ENCODE measurements at places on chromosomes 2 and 18. TPM values are rescaled to one million over a fixed set of nuclear protein-coding genes. Genes with fewer than 3 reads are reported as not detected.

The AQP12B gene
- not detected for total RNA-seq

The NT5DC4 gene
- not detected for total RNA-seq

GRCh38 chr2:24352664-24353063 lies 7.7 kb downstream of the ITSN2 start:
- no peak for DNase-seq
- H3K4me1 ChIP-seq: peaks cover 44% of the 10 kb centered on the region
- peaks cover 15% of the 10 kb centered on the region for H3K36me3 ChIP-seq
- no peaks in the 10 kb centered on the region for H3K27me3 ChIP-seq
- no peak overlapping the region for H3K4me3 ChIP-seq

- DNase-seq: no peak
- no peak overlapping the region for H3K27ac ChIP-seq
- H3K27me3 ChIP-seq: no peaks in the 10 kb centered on the region
- no peaks in the 10 kb centered on the region for H3K36me3 ChIP-seq
- no peaks in the 10 kb centered on the region for H3K4me1 ChIP-seq
These were observed 85.1 kb upstream of the ZBTB14 start for GRCh38 chr18:5380586-5380985.

- peak overlapping the region; percentile 66 for H3K4me3 ChIP-seq
- H3K27me3 ChIP-seq: peaks cover 42% of the 10 kb centered on the region
- no peak overlapping the region for H3K27ac ChIP-seq
- H3K4me1 ChIP-seq: peaks cover 11% of the 10 kb centered on the region
- H3K36me3 ChIP-seq: peaks cover 4% of the 10 kb centered on the region
These were observed 11.4 kb downstream of the G6PC2 start for GRCh38 chr2:168912466-168912865.

DNA sequence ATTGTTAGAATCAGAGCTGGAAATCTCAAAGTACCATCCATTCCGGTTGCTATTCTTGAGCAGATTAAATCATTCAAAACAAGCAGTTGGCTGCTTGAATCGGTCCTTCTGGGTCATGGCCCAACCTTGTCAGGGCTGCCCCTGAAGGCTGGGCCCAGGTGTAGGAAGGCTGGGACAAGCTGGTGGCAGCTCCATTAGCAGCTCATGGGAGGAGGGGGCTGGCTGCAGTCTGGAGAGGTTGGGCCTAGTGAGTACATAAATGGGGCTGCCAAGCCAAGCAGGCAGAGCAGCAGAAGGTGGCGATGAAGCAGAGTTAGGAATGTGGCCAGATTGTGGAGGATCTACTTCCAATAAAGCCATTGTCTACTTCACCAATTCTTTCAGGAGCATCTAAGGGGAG lies 81.4 kb downstream of the ADCYAP1 start:
- no peak for DNase-seq
- H3K36me3 ChIP-seq: no peaks in the 10 kb centered on the region
- no peak overlapping the region for H3K27ac ChIP-seq
- H3K4me1 ChIP-seq: no peaks in the 10 kb centered on the region

GRCh38 chr18:9417073-9417851 lies 58.1 kb upstream of the RALBP1 start:
- H3K27me3 ChIP-seq: peaks cover 2% of the 10 kb centered on the region
- DNase-seq: no peak
- H3K4me3 ChIP-seq: no peak overlapping the region
- H3K4me1 ChIP-seq: no peaks in the 10 kb centered on the region

DNA sequence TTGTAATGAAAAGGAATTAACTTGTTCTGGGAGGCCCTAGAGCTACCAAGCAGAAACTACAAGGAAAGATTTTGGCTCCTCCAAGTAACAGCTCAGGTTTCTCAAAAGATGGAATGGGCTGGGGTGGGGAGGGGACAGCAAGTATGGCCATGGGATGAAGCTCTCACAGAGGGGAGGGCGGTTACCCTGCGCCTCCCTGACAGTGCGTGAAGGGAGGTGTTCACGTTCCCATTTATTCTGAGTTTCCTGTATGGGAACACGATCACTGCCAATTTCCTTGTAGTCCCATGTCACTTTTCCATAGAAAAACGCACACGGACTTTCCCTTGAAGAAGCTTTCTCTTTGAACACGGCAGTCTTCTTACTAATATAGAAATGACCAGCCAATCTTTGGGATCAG lies 17.0 kb downstream of the CDC42EP3 start:
- H3K36me3 ChIP-seq: peaks cover 22% of the 10 kb centered on the region
- peak overlapping the region; percentile 74 for H3K27ac ChIP-seq
- peak overlapping the region; percentile 73 for H3K4me3 ChIP-seq
- H3K27me3 ChIP-seq: no peaks in the 10 kb centered on the region

DNA sequence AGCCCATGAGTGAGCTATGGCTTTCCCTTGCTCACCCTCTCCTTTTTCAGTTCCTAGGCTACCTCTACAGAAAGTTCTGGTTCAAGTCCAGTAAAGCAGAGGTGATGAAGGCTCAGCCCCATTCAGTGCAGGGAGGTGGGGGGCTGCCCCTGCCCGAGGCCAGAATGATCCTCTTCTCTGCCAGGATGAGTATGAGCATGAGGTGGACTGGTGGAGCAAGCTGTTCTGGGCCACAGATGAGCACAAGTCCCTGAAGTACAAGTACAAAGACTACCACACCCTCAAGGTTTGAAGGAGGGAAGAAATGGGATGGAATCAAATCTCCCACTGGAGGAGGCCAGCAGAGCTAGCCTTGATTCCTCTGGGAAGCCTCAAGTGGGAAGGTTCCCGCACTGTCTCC lies 42.4 kb downstream of the LMAN2L start:
- H3K27ac ChIP-seq: no peak overlapping the region
- no peaks in the 10 kb centered on the region for H3K36me3 ChIP-seq
- no peak overlapping the region for H3K4me3 ChIP-seq

GRCh38 chr2:47266939-47267710 lies 112.0 kb upstream of the STPG4 start:
- no peak for DNase-seq
- no peak overlapping the region for H3K27ac ChIP-seq
- H3K4me3 ChIP-seq: no peak overlapping the region
- no peaks in the 10 kb centered on the region for H3K36me3 ChIP-seq

- no peak overlapping the region for H3K4me3 ChIP-seq
- H3K36me3 ChIP-seq: no peaks in the 10 kb centered on the region
- no peak overlapping the region for H3K27ac ChIP-seq
- no peaks in the 10 kb centered on the region for H3K4me1 ChIP-seq
These were observed 274.9 kb upstream of the TCF4 start for GRCh38 chr18:55862693-55863390.

GRCh38 chr2:197515315-197515738 lies 539 bp upstream of the MOB4 start:
- H3K4me3 ChIP-seq: peak overlapping the region; percentile 91
- H3K27ac ChIP-seq: peak overlapping the region; percentile 85
- peaks cover 18% of the 10 kb centered on the region for H3K4me1 ChIP-seq
- DNase-seq: no peak

- H3K36me3 ChIP-seq: no peaks in the 10 kb centered on the region
- no peaks in the 10 kb centered on the region for H3K4me1 ChIP-seq
- DNase-seq: no peak
- peaks cover 24% of the 10 kb centered on the region for H3K27me3 ChIP-seq
- no peak overlapping the region for H3K4me3 ChIP-seq
- H3K27ac ChIP-seq: no peak overlapping the region
These were observed 19.8 kb downstream of the GAREM1 start for GRCh38 chr18:32450874-32451273.

DNA sequence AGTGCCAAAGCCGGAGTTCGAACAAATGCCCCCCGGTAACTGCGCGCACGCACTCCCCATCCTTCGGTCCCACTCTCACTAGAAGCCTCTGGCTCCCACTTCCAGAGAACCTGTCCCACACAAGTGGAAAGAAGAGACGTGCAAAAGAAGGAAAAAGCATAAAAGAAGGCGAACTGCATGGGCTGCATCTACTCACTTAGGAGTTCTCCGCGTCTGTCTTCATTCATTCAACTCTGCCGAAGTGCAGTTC lies 312 bp downstream of the NR4A2 start:
- peaks cover 4% of the 10 kb centered on the region for H3K36me3 ChIP-seq
- peak overlapping the region; percentile 81 for H3K27ac ChIP-seq
- DNase-seq: no peak
- H3K4me3 ChIP-seq: peak overlapping the region; percentile 88

Data from activated naive CD8-positive, alpha-beta T cell treated with anti-CD3 and anti-CD28 coated beads, Interleukin-2, amount 10 ng/mL, durations not matched to agents 7 days and 5 days (primary cell).